CD14-positive monocyte (primary cell): ENCODE measurements at places on chromosomes 1 and 21.
A peak's percentile ranks its signal among the peaks of the same experiment; 100 is the strongest.

GRCh38 chr1:8858112-8858668 is 20.3 kb downstream of the ENO1 start:
- DNase-seq = no peak

GRCh38 chr1:152036267-152037216 is at the start of gene S100A11:
TSS of gene S100A11 (minus strand) at chr1:152037004. CDS start at chr1:152036915, 89 bp downstream.
- DNase-seq = peak; percentile 88

DNA sequence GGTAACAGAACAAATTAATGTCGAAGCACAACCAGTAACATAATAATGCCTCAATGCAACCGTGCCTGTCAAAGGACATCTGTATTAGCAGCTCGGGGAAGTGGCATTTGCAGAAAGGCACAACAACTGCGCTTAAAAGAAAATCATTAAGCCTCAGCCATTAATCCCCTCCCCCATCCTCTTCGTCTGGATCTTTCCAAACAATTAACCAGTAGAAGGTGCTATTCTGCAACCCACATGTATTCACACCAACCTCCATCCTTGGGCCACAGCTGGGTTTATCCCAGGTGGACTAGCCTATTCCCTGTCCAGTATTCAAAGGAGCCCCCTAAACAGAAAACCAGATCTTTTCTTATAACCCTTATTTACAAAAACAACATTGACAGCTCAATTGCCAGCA is 2.6 kb downstream of the RERE start:
- DNase-seq = no peak

DNA sequence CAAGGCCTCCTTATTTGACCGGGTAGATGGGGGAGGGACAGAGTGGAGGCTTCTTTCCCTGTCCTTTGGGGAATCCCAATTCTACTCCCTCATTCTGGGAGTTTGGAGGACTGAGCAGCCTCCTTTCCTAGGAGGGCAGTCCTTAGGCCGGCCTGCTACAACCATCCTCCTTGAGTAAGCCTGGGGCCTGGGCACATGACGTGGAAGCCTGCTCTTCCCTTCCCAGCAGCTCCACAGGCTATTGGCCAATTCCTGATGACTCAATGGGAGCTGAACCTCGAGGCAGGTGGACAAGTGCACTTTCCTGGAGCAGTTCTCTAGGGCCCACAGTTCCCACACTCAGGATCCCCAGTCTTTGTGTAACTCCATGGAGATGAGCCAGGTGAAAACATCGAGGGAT is 3.1 kb downstream of the KCNA10 start:
- DNase-seq = no peak

DNA sequence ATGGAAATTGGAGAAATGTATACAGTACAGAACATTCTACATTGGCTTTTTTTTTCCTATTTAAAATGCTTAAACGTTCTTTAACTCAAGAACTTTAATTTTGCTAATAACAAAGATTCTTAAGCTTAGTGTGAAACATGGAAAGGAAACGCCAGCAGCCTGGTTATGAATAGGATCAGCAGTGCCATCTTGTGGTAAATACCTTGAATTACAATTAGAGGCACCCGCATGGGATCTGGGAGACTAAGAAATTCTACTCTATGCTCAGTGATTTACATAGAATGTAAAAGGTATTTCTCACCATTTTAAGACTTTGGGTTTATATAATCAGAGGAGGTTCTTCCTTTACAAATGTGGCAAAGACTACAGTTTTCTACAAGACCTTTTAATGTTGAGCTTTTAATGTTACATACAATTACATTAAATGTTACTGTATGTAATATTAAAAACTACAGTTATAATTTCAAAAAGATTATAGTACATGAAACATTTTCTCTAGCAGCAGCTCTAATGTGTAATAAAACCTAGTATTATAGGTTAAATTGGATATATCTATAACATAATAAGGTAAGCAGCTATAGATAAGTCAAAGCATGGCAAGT is 32.1 kb upstream of the APOBEC4 start:
- peak; percentile 38 for DNase-seq

DNA sequence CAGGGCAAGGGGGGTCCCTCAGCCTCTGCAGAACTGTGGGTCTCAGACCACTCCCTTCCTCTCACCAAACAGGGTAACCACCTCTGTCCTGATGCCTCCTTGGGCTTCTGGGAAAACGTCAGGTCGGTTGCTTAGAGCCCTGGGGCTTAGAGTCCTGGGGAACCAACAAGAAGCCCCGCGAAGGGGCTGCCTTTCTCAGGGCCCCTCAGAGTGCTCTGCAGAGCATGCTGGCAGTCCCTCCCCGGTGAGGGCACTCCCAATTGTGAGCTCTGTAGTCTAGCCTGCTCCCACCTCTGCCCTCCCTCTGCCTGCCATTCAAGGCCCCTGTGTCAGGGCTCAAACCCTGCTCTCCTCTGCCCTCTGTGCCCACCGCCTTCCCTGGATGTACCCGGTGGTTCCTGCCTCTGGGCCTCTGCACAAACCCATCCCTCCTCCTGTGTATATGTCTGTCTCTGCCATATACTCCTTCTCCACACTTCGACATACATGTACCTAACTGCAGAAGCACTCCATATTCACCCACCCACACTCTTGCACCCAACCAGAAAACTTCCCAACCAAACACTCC is 92.3 kb downstream of the DMRTB1 start:
- no peak for DNase-seq

DNA sequence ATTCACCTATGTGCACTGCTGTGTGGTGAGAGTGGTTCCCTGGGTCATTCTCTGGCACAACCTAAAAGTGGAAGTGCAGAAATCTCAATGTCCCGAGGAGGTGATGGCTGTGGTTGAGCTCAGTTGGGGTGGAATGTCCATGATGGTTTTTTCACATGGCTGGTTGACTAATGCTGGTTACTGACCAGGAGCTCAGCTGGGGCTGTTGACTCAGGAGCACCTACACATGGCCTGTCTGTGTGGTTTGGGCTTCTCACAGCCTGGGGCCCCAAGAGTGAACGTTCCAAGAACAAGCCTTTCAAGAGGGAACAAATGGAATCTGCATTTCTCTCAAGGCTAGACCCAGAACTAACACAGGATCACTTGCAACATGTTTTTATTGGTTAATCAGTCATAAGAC is 6.4 kb upstream of the KANK4 start:
- no peak for DNase-seq

DNA sequence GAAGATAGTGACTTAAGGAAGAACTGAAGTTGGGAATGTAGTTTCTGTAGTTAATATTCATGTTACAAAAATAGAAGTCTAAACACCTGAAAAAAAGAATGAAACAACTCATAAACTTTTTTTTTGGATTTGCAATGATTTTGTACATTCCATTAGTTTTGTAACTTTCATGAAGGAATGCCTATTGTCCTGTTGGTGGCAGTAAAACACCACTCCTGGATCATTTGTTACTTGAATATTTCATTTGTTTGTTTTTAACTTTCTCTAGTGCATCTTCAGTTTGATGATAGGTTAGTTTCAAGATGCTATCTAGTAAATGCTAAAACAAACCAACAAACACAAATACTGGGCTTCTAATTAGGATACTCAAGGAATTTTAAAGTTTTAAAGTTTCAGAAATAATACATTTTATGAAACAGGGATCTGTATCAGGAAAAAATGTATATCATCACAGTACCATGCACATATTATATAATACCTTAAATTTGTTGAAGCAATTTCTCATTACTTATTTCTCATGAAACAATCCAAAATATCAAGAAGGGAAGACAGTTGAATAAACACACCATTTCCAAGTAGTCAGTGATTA is 229.7 kb upstream of the CACYBP start:
- DNase-seq = peak; percentile 46

GRCh38 chr1:190011585-190011984 is 466.1 kb downstream of the BRINP3 start:
- DNase-seq = no peak

DNA sequence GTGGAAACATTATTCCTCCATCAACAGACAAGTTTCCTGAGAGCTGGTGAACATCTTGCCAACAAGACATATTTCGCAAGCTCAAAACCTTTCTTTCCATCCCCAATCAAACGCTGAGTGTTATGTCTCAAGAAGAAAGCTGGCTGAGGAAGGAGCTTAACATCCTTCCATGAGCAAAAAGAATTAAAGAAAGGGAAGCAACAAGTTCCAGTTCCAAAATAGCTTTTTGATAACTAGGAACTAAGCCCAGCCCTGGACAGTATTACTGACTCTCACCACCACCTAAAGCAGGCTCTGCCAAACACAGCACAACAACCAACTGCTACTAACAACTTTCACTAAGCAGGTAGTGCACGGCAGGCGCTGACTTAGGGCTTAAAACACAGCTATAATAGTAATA is 50.2 kb downstream of the CAPZB start:
- peak; percentile 31 for DNase-seq

- DNase-seq = no peak
Observed at GRCh38 chr1:83065952-83066727, 932.8 kb downstream of the TTLL7 start.

DNA sequence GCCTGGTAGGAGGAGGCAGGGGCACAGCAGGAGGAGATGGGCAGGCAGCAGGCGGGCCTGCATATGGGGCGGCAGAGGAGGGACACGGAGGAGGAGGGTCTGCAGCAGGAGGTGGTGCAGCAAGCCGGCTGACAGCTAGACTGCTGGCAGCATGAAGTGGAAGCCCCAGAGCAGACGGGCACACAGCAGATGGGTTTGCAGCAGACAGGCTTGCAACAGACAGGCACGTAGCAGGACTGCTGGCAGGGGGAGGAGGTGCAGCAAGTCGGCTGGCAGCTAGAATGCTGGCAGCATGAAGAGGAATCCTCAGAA is 615 bp downstream of the KRTAP10-5 start:
- no peak for DNase-seq

DNA sequence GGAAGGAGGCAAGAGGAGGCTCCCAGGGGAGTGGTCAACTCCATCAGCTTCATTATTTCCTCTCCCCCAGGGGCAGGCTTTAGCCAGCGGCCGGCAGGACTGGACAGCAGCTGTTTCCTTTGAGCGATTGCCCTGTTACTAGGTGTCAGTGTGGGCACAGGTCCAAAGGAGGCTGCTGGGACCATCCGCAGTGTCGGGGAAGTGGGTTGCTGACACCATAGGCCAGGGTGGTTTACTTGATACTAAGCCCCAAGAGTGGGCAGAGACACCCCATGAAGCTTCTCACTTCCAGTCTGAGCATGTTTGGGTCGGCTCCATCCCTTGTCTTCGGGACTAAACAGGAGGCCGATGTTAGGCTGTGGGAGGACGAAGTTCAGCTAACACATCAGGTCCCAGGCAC is 63.6 kb downstream of the KAZN start:
- DNase-seq = no peak

DNA sequence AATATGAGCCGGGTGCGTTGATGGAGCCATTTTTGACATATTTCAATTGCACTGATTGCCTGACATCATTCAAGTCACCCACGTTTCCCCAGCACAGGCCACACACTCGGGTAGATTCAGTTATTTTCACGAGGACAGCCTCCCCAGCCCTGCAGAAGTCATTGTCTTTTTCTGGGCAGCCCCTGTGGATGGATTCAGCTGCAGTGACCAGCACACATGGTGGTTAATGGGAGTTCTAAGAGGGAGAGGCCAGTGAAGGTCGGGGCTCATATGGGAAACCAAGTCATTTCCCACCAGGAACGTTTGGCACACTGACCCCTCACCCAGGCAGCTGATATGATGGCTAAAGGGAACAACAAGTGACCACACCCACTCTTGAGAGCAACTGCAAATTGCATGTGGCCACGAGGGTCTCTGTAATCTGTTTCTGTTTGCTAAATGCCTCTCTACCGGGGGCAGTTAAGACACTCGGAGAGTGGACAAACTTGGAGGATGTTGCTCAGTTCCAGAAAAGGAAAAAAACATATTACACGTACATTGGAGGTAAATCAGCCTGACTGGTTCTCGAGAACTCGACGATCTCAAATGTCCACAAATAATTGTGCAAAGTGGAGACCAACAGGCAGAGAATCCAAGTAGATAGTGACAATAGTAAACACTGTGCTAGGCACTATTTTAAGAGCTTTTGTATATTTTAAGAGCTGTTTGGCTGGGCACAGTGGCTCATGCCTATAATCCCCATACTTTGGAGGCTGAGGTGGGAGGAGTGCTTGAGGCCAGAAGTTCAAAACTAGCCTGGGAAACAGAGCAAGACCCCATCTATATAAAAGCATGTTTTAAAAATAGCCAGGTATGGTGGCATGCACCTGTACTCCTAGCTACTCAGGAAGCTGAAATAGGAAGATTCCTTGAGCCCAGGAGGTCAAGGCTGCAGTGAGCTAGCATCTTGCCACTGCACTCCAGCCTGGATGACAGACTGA is 167.2 kb upstream of the IRF2BP2 start:
- DNase-seq = peak; percentile 43

- DNase-seq = no peak
Observed at GRCh38 chr1:92509619-92510018, 22.9 kb upstream of the GFI1 start.

- DNase-seq = no peak
Observed at GRCh38 chr1:17451731-17452130, 12.3 kb upstream of the RCC2 start.
